ENCODE measurements at places on chromosomes 4 and X.

- no peak for DNase-seq
Observed at GRCh38 chr4:122857160-122857559, 30.5 kb downstream of the FGF2 start.

DNA sequence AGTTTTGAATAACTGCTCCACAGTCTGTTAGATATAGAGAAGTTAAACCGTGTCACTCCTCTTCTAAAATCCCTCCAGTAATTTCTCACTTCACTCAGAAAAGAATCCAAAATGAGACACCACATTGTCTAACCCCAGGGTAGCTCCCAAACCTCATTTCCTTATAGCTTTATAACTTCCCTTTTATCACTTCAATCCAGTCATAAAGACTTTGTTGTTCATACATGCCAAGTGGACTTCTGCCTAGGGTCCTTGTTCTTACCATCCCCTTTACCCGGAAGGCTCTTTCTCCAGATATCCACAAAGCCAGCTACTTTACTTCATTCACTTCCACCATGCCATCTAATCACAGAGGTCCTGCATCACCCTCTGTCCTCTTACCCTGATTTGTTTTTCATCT lies 156.2 kb downstream of the GABRB1 start:
- DNase-seq, result no peak

DNA sequence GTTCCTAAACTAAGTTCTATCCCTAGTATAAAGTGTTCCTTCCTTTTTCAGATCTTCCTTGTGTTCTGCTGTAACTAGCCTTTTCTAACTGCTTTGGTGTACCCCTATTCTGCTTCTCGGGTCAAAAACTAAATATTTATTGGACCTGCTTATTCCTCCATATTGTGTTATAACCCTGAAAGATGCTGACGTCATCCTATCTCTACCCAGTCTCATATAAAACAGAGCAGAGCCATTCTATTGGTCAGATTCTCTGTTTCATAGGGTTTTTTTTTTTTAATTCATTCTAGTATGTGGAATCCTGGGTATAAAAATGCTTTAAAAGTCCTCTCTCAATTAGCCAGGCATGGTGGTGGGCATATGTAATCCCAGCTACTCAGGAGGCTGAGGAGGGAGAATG lies 349.7 kb downstream of the ACTRT1 start:
- no peak for DNase-seq

GRCh38 chr4:122005064-122005755 lies 53.4 kb upstream of the TRPC3 start:
- DNase-seq, result no peak

GRCh38 chrX:82973646-82974045 lies 534.4 kb upstream of the POU3F4 start:
- DNase-seq, result no peak

DNA sequence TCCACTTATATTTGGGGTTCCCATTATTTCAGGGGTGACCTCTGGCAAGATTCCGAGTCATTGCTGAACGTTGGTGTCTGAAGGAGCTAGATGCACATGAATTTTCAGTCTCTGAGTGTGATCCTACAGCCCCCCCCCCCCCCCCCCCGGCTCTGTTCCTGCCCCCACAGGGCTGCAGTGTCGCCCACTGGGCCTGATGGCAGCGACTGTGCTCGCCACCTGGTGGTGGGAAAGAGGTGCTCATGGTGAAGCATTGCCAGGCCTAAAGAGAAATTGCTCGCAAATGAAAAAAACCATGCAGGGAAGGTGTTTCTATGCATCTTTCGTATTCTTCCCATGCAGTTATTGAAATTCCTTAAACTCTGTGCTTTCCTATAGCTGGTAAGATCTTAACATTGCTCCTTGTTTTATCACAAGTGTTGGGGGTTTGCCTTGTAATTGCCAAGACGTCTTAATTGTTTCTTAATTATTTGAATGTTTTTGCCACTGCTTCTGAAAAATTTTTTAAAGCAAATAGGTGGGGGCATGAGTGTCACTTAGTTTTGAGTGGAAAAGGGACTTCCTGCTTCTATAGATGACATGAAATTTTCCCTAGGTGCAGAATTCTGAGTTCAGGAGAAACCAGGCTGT lies 63.2 kb downstream of the CLDN22 start:
- DNase-seq, result peak; percentile 36

DNA sequence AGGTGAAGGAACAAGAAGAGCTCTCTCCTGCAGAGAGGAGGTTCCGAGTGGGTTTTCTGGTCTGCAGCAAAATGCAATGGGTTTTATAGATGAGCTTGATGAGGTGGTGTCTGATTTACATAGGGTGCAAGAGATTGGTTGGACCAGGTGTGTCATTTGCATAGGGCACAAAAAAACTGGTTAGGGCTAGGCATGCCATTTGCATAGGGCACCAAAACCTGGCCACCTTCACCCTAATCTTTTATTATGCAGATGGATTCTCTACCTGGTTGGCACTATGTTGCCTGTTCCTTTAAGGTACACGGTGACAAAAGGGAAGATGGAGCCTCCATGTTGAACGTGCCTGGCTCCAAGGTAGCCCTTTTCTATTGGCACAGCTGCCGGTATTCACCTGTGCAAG lies 94.5 kb upstream of the PRKX start:
- DNase-seq, result no peak

- no peak for DNase-seq
Observed at GRCh38 chrX:126658447-126658846, 105.8 kb upstream of the DCAF12L1 start.

GRCh38 chr4:110959041-110959643 lies 336.3 kb upstream of the PITX2 start:
- no peak for DNase-seq

GRCh38 chr4:36325499-36325898 lies 44.1 kb downstream of the DTHD1 start:
- DNase-seq, result no peak

- DNase-seq, result no peak
Observed at GRCh38 chr4:56905796-56906195, 1.9 kb upstream of the REST start.

DNA sequence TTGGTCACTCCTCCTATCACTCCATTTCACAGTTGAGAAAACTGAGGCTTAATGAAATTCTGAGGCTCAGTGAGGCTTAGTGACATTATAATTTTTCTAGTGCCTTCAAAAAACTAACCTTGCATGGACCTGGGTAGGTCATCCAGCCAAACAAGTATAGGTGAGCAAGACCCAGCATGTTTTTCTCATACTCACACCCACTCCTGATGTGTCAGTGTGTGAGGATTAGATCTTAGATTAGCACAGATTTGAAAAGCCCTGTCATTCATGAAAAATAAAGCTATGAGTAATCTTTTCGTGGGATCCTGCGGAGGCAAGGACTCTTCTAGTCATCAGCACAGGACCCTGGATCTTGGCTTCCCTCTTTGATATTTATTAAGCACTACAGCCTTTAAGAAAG lies 146.7 kb downstream of the CHIC2 start:
- no peak for DNase-seq

DNA sequence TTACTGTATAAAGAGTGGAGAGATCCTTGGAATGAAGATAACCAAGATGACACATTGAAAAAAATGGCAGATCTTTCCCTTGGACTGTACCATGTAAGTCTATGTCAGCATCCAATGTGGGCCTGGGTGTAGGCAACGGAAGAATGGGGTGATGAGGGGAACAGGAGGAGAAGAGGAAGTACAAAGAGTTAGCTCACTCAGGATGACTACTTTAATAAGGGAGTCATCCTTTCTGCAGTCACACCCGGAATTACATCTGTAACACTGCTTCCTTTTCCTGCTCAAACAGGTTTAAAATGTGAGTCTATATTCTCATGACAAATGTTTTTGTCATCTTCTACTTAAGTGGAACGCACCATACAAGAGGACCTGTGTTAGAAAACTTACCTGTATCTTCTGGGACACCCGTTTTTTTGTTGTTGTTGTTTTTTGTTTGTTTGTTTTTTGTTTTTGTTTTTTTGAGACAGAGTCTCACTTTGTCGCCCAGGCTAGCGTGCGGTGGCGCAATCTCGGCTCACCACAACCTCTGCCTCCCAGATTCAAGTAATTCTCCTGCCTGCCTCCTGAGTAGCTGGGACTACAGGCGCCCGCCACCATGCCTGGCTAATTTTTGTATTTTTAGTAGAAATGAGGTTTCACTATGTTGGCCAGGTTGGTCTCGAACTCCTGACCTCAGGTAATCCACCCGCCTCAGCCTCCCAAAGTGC lies 18.0 kb downstream of the HPSE start:
- no peak for DNase-seq

GRCh38 chr4:22848332-22848731 lies 155.6 kb downstream of the GBA3 start:
- no peak for DNase-seq

DNA sequence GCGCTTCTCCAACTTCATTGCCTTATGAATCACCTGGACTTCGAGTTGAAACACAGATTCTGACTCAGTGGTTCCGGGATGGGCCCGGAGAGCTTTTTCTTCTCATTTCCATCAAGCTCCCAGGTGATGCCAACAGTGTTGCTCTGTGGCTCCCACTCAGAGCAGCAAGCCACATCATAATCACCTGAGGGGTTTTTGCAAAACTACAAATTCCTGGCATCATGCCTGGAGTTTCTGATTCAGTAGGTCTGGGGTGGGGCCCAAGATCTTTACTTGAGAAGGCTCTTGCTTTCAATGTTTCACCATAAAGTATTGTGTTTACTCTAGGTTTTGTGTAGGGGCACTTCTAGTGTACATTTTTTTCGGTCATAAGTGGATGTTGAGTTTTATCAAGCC lies 7.0 kb downstream of the MTM1 start:
- DNase-seq, result no peak

- no peak for DNase-seq
Observed at GRCh38 chr4:139682741-139683151, 17.1 kb downstream of the MGST2 start.

GRCh38 chr4:16026160-16026761 lies 57.6 kb downstream of the PROM1 start:
- peak; percentile 21 for DNase-seq

DNA sequence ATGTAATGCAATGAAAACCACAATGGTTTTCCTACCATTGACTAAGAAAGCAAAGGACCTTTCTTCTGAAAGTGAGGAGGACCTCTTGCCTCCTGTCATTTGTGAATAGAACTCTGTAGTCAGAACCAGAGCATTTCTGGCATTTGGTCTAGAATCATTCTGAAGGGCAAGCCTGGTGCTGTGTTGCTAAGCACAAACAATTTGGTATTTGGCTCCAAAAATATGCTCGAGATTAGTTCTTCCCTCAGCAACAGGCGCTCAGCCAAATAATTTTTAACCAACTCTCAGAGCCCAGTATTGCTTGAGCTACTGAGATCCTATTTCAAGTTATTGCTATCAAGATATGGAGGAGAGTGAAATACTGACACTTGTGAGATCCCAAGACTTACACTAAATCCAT lies 71.0 kb downstream of the SNCA start:
- no peak for DNase-seq

GRCh38 chr4:25783943-25784342 lies 78.8 kb downstream of the SEL1L3 start:
- DNase-seq, result no peak

DNA sequence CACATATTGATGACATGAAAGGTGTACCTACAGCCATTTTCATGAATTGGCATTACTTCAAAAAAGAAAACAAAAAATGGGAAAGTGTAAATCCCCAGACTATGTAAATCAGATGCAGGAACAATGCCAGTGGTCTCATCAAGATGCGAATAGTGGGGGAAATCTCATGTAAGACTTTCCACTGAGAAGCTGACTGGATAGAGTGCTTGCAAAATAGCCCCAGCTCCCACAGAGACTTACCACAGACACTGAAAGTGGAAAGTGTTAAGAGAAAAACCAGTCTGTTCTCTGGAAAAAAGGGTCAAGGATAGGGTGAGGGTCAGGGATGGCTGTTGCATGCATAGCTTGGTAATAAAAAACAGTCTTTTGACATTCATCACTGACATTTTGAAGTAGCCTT lies 73.2 kb upstream of the ARMCX2 start:
- no peak for DNase-seq

GRCh38 chr4:79862821-79863220 lies 210.2 kb downstream of the ANTXR2 start:
- no peak for DNase-seq

GRCh38 chr4:152607178-152607577 lies 71.3 kb upstream of the FBXW7 start:
- no peak for DNase-seq

DNA sequence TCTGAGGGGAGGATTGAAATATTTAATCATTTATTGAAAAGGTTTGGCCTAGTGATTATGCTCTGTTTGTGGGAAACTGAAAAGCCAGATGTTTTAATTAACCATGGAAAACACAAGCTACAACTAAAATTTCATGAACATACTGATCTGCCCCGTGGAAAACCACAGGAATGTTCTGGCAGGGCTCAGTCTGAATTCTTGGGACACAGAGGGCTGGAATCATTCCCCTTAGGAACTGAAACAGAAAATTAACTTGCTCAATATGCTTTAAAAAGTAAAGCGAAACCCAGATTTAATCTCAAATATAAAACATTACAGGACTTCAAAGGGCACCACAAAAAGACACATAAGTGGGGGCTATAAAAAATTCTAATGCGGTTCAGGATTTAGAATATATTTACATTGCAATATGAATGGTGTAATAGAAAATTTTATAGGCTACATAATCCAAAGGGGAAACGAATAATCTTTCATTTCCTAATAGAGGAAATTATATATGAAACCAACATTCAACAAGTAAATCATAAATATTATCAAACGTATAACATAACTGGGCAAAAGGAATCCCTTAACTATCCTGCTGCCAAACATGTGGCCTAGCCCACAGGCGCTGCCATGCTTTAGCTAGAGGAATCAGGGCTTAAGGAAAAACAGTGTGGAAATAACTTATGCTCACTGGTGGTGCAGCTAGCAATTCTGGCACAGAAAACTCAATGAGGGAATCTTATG lies 70.9 kb downstream of the APBB2 start:
- no peak for DNase-seq

GRCh38 chr4:175536852-175537453 lies 275.1 kb downstream of the GPM6A start:
- DNase-seq, result peak; percentile 26

- no peak for DNase-seq
Observed at GRCh38 chr4:127015667-127016117, 617.1 kb upstream of the INTU start.

DNA sequence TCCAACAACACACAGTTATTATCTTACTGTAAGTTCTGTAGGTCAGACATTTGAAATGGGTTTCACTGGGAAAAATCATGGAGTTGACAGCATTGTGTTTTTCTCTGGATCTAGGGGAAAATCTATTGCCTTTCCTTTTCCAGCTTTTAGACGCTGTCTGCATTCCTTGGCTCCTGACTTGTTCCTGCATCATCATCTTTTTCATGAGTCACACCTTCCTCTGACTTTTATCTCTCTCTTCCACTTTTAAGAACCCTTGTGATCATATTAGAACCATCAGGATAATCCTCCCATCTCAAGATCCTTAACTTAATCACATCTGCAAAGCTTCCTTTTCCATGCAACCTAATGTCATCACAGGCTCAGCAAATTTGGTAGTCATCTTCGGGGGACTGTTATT lies 1454.8 kb downstream of the RPA4 start:
- no peak for DNase-seq

All from A549 (cell line).